LHCN-M2 (cell line): ENCODE measurements at places on chromosomes 4 and X.

- no peak for DNase-seq
Observed at GRCh38 chrX:10972706-10973105, 138.4 kb upstream of the HCCS start.

DNA sequence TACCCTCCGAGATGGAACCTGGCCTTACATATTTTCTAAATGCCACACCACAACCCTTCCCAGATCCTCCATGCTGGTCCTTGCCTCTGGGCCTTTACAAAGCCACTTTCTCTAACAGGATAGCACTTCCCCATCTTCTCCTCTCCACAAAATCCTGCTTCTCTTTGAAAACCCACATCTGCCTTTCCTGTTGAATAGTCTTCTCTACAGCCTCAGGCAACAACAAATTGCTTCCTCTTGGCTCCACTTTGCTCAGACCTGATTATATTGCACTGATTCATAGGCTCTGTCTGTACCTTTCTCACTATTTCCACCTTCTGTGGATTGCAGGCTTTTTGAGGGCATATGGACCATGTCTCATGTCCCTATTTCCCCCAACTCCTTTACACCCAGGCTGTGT is 203.7 kb upstream of the MBNL3 start:
- DNase-seq = no peak

GRCh38 chr4:159035570-159035969 is 67.3 kb upstream of the RAPGEF2 start:
- no peak for DNase-seq

DNA sequence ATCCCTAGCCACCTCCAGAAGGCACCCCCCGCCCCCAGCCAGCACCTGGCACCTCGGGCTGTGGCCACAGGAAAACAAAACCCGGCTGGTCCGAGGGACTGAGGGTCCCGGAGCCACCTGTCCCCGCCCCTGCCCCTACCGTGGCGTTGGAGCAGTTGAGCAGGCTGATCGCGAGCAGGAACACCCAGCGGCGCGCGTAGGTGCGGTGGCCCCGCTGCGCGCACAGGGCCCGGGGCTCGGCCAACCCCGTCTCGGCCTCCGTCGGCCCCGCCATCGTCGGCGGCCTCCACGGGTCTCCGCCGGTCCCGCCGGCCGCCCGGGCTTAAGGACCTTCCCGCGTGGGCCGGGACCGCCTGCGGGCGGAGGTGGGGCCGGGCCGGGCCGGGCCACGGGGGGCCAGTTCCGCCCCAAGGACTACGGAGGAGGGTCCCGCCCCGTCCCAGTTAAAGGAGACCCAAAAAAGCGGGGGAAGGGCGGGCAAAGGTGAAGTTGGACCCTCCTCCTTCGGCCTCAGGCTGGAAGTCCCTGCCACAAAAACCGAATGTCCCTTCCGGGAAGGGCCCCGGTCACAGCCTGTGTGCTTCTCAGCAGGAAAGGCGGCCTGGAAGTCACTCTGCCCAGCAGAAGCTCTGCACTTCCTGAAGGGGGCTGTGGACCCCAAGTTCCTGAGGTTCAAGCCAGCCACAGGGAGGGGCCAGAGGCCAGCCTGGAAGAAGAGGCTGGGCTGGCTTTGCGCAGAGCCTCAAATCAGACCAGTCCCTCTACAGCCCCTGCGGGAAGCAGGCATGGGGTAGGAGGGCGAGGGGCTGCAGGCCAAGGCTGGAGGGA is at the start of gene SLC49A3:
Gene SLC49A3, minus strand, starts transcription at position 298 of the 828 bp plus-strand sequence. Its CDS starts 24 bp downstream, at position 274.
- DNase-seq = no peak

DNA sequence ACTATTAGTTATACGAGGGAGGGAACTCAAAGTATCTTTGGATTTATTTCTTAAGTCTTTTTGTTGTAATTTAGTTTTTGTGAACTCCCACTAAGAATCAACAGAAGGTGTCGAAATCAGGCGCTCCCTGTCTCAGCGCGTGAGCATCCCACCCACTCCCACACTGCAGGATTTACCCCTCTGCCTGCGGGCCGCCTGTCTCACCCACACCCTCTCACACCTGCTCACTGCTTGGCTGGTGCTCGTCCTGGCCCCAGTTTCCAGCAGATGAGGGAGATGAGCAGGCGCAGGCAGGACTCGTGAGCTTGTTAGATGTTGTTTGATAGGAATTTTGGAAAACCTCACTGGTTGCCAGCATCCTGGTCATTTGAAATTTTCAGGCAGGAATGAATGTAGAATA is 20.8 kb upstream of the HGFAC start:
- no peak for DNase-seq

- no peak for DNase-seq
Observed at GRCh38 chr4:151728006-151728405, 32.8 kb downstream of the GATB start.

DNA sequence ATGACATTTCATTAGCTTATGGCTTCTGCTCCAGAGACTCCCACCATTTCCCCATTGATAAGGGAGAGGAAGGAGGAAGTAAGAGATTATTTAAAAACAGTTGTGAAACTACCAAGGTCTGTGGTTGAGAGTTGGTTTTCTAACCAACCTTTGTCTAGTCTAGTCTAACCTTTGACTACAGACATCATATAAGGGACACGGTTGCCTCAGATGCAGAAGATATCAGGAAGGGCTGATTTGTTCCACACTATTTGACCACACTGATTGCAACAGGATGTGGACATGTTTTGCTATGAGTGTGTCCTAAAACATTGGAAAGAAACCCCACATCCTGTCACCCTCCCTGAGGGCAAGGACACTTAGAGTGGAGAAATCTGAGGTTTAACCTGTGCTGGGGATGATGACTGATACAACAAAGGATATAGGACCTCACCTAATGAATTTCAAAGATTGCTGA is 53.0 kb downstream of the COQ2 start:
- DNase-seq = peak; percentile 41

GRCh38 chrX:18596096-18596495 is 75.8 kb downstream of the RS1 start:
- DNase-seq = no peak

DNA sequence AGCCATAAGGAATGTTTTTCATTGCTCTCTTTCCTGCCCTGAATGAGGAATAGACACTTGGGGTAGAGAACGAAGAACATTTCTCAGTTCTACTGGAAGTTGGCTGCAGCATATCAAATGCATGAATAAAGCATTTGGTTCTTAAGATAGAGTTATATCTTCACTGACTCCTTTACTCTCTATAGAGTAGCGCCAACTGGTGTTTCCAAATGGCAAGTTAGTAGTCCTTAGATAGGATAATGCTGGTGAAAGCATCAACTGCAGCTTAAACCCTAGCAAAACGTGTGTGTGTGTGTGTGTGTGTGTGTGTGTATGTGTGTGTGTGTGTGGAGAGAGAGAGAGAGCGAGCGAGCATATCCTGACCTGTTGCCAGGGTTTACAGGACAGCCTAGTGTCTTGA is 62.2 kb upstream of the FRMPD4 start:
- DNase-seq = peak; percentile 33

DNA sequence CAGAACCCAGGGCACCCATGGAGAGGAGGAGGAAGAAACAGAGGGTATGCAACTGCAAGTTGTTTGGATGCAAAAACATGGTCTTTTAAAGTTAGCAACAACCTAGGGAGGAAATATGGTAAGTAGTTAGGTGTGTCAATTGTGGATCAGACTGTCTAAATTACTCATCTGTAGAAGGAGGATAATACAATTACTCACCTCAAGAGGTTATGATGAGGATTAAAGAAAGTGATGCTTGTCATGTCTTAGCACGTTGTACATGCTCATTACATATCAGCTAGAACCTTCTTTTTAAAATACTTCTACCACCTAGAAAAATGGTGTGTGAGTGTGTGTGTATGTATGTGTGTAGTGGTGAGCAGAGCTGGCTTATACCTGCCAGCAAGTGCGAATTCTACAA is 2.3 kb upstream of the C1QTNF7 start:
- no peak for DNase-seq

DNA sequence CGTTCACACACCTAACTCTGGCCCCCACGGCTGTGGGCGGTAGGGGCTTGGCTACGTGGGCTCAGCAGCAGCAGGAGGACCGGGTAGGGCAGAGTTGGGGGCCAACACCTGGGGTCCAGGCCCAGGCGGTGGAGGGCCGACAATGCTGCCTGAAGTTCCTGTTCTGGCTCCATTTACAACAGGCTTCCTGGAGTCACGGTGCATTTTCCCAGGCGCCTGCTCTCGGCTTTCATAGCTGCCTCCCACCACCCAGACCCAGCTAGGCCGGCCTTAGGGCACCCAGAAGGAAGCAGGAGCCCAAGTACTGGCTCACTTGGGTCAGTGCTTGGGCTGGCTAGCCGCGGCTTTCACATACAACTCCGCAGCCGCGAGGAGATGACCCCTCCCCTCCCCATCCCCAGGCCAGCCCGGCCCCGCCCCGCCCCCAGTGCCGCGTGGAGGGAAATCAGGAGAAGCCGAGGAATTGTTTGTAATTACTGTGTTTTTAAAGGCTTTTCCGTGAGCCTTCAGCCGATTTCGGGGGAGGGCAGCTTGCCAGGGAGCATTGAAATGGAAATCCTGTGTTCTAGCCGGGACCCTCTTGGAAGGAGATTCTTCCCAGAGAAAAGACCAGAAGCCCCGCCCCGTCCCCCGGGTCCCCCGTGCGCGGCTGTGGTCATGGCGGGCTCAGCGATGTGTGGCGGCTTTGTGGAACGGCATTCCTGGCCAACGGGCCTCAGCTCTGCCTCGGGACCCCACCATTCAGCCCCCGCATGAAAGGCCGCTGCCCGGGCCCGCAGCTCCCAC is 28.5 kb downstream of the PJA1 start:
- DNase-seq = no peak

DNA sequence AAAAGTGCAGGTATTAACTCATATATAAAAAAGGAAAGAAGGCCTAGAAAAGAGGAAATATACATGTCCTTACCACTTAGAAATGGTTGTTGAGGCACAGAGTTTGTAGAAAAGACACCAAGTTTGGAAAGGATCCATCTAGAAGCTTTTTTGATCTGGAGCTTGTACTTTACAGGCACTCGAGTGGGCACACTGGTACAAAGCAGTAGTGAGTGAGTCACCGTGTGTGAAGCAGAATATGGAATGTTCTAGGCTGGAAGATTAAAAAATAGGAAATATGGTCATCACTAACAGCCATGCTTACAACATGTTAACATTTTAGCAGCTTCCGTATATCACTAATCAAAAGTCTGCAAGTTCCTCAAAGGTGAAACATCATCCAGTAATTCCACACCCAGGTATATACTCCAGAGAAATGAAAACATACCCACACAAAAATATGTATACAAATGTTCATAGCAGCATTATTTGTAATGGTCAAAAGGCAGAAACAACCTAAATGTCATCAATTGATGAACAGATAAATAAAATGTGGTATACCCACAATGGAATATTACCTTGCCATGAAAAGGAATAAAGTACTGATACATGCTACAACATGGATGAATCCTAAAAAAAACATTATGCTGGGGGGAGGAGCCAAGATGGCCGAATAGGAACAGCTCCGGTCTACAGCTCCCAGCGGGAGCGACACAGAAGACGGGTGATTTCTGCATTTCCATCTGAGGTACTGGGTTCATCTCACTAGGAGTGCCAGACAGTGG is 69.5 kb downstream of the FRYL start:
- peak; percentile 30 for DNase-seq

DNA sequence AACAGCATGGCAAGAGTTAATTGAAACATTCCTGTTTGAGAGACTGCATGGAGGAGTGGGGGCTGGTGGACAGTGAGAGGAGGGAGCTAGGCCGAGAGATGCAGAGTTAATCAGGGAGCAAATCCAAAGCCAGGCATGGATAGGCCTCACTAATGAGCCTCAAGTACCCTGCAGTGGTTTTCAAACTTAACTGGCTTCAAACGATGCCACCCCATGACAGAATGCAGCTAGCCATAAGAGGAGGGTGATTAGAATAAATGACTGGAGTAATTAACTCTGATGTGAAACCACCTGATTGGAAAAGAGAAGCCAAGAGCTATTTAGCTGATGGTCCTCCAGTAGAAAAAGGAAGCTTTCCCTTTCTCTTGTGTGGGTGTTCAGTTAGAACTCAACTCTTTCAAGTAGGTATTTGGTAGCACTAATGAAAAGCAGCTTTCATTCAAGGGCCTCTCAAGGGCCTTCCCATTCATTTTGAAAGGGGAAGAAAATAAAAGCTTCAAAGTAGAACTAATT is 215.4 kb upstream of the MAB21L2 start:
- no peak for DNase-seq

GRCh38 chr4:187814737-187815465 is 180.7 kb upstream of the ZFP42 start:
- peak; percentile 65 for DNase-seq

GRCh38 chr4:128940971-128941370 is 131.5 kb downstream of the JADE1 start:
- DNase-seq = no peak

DNA sequence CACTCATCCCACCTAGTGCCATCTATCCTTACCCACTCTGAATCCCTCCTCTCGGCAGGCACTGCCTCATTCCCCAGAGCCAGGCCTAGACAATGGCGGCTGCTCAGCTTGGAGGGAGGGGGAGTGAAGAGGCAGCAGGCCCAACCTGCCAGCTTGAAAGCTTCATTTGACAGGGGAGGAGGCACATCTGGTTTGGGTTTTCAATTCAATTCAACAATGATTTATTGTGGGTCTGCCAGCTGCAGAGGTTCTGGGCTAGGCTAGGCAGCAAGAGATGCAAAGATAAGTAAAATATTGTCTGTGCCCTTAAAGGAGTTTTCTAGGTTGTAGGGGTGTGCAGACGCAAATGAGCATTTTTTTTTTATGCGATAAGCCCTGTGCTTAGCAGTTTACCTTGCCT is 58.5 kb downstream of the RTL9 start:
- no peak for DNase-seq
